SK-N-MC (cell line): ENCODE measurements at places on chromosomes 6 and 20.

GRCh38 chr6:80689716-80690395 is 583.4 kb downstream of the BCKDHB start:
- no peak for DNase-seq

GRCh38 chr6:121868206-121868605 is 432.8 kb downstream of the GJA1 start:
- no peak for DNase-seq

- no peak for DNase-seq
Observed at GRCh38 chr6:28010526-28010925, 53.5 kb downstream of the OR2B6 start.

DNA sequence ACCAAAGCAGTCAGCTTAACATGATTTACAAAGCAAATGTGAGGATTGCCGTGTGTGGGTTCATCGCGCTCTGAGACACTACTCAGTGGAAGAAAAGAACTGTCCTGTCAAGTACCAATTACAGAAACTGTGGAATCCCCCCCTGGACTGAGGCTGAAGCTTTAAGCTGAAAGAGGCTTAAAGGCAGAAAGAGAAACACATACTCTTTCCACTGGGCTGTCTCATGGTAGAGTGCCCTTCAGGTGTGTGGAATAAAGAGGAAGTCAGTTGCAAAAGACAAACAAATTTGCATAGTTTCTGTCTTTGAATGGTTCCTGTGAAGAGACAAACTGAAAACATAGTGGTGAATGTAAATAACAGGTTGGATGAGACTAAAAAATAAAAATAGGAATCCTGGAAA is 560.4 kb upstream of the SYNCRIP start:
- no peak for DNase-seq

DNA sequence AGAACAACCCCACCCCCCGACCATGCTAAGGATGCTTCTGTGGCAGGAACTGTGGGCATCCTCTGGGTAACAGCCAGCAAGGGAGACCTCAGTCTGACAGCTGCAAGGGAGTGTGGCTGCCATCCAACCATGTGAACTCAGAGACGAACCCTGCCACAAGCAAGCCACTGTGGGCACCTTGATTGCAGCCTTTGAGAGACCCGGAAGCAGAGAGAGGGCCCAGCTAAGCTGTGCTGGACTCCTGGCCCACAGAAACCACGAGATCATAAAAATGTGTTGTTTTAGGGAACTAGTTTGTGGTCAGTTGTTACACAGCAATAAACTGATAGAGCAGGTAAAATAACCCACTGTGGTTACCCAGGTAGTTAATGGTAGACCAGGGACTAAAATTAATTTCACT is 414.6 kb downstream of the CDH26 start:
- no peak for DNase-seq

DNA sequence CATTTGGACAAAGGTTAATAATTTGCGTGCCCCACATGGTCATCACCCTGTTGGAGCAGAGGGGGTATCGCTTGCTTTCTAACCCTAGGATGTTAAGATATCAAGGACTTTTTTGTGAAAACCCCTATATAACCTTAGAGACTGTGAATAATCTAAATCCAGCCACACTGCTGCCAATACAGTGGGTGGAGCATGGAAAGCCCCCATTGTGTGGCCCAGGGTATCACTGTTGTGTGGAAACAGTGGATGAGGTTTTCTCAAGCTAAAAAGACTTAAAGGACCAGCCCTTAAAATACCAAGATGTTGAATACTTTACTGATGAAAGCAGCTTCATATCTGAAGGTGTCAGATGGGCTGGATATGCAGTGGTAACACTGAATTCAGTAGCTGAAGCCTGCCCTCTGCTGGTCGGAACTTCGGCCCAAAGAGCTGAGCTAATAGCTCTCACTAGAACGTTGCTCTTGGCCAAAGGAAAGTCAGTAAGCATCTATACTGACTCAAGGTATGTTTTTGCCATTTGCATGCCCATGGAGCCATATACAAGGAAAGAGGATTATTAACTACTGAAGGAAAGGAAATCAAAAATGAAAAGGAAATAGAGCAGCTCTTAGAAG is 695.2 kb downstream of the PHF3 start:
- DNase-seq, result peak; percentile 44

GRCh38 chr6:125207956-125208355 is 54.4 kb downstream of the TPD52L1 start:
- no peak for DNase-seq
